ENCODE measurements at places on chromosomes 2 and 18. TPM values are rescaled to one million over a fixed set of nuclear protein-coding genes. Genes with fewer than 3 reads are reported as not detected.

L3MBTL4 gene
- polyA plus RNA-seq = 3.2 TPM

INPP5D gene
- 4.7 TPM for polyA plus RNA-seq

C2orf81 gene
- 1.7 TPM for polyA plus RNA-seq

RUFY4 gene
- polyA plus RNA-seq = 0.12 TPM

CABLES1 gene
- 11.6 TPM for polyA plus RNA-seq

ZNF521 gene
- polyA plus RNA-seq = 2.2 TPM

SIX3 gene
- not detected for polyA plus RNA-seq

WNT10A gene
- polyA plus RNA-seq = 6.7 TPM

SCYGR4 gene
- not detected for polyA plus RNA-seq

TMEM131 gene
- polyA plus RNA-seq = 5.8 TPM

ZNF396 gene
- 1.8 TPM for polyA plus RNA-seq

CCDC102B gene
- polyA plus RNA-seq = 1.0 TPM

OSBPL1A gene
- 29.9 TPM for polyA plus RNA-seq

DES gene
- 803 TPM for polyA plus RNA-seq

MRPL30 gene
- polyA plus RNA-seq = 24.7 TPM

C1GALT1C1L gene
- not detected for polyA plus RNA-seq

GALNT3 gene
- polyA plus RNA-seq = 32.7 TPM

PFN4 gene
- polyA plus RNA-seq = 0.48 TPM

BARD1 gene
- polyA plus RNA-seq = 4.3 TPM

NEU2 gene
- not detected for polyA plus RNA-seq

EFR3B gene
- 0.31 TPM for polyA plus RNA-seq

MARCO gene
- 2.8 TPM for polyA plus RNA-seq

STEAP3 gene
- 2.9 TPM for polyA plus RNA-seq
